Temporal lobe (tissue), 4 donors: ENCODE measurements at places on chromosomes 5 and 9. TPM values are rescaled to one million over a fixed set of nuclear protein-coding genes. Genes with fewer than 3 reads are reported as not detected.

Gene ABLIM3
- total RNA-seq = 13.3 TPM

Gene CDKN2B
- total RNA-seq = 0.25 TPM

Gene DHX29
- total RNA-seq = 42.3 TPM

Gene SMIM33
- not detected for total RNA-seq
